ENCODE measurements at places on chromosomes 2 and 18.
A peak's percentile ranks its signal among the peaks of the same experiment; 100 is the strongest.

- DNase-seq, result no peak
These were observed 689.4 kb upstream of the FANCL start for GRCh38 chr2:58930537-58930936.

DNA sequence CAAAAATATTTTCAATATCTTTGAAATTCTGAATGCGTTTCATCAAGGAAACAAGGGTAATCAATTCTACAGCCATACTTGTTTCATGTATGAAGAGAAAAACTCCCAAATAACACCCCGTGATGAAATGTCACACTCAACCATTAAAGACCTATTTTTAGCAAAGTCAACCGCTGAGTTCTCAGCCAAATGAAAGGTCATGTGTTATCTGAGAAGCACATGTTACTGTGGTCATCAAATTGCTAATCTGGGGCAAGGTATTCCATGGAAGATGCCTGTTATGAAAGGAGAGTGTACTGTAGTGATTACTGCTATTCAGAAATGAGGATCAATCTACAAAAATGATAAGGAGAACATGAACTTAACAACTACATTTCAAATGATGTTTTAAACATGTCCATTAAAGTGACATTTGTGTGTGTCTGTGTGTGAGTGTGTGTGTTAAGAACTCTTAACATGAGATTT lies 126.7 kb downstream of the BCL2 start:
- no peak for DNase-seq

GRCh38 chr2:176751314-176752227 lies 461.0 kb upstream of the HNRNPA3 start:
- DNase-seq, result no peak

GRCh38 chr18:63848159-63848558 lies 39.3 kb upstream of the SERPINB2 start:
- no peak for DNase-seq

GRCh38 chr2:156083763-156084493 lies 248.6 kb downstream of the NR4A2 start:
- DNase-seq, result no peak

- DNase-seq, result no peak
These were observed 48.0 kb upstream of the RMND5A start for GRCh38 chr2:86672027-86672545.

DNA sequence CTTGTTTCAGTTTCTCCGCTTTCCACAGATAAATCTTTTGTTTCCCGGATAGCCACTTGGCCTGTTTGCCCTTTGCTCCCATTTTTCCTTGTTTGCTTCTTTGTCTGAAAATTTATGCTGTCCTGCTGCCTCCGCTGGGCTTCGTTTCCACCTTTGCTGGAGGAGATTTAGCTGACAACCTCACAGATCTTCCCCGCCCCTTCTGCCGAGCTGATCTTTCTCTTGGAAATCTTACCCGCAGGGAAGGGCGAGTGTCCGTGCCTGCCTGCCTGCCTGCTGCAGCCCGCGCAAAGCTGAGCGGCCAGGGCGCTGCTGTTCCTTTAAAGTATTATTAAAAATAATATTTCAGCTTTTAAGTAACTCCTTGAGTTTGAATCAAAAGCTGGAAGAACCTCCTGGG lies 1.4 kb upstream of the XRCC5 start:
- no peak for DNase-seq

DNA sequence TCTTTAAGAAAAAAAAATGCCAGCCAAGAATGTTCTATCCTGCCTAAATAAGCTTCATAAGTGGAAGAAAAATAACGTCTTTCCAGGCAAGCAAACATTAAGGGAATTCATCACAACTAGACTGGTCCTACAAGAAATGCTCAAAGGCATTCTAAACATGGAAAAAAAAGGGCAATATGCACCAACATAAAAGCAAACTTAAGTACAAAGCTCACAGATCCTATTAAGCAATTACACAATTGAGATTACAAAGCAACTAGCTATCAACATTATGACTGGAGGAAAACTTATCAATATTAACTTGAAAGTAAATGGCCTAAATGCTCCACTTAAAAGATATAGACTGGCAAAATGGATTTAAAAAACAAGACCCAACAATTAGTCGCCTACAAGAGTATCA lies 240.6 kb upstream of the CTAGE1 start:
- no peak for DNase-seq

DNA sequence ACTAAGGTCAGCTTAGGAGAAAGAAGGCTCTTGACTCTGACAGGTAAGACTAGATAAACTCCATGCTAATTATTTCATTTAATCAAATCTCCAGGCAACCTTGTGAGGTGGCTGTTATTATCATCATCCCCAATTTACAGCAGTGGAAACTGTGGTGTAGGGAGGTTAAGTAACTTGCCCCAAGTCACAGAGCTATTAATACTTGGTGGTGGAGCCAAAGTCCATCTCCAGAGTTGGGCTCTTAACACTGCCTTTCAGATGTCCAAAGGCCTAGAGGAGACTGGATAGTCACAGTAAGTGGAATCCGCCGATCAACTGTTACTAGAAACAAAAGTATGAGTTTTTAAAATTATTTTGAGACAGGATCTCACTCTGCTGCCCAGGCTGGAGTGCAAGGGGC lies 46.6 kb upstream of the SP3 start:
- no peak for DNase-seq

DNA sequence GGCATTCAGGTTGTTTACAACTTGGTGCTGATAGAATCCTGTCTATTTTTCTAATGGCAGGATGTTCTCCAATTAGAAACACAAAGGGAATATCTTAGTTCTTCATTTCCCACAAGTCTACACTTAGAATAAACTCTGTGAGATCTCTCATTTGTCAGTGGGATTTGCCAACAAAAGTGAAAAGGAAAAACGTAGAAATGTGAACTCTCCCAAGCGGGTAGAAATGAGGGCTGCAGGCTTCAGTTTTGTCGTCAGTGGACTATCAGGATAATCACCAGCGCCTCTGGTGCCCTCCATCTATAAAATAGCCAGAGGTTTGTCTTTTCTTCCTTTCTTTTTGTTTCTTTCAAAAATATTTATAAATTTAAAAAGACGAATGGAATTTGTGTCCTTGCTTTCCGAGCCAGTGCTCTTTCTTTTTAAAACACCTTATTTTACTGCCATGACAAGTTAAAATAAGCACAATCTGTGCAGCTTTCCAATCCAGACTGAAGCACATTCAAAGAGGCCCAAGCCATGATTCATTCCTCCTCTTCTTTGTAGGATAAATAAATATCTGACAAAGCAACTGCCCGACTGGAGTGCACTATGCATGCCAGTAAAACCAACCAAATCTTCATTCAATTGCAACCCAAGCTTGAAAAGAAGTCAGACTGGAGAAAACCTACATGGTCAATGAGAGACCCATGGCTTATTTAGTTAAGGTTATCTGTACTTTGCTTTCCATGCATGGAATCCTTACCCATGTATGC lies 185.8 kb downstream of the ANKRD44 start:
- DNase-seq, result no peak

GRCh38 chr2:123720760-123721159 lies 304.3 kb upstream of the CNTNAP5 start:
- DNase-seq, result no peak

- no peak for DNase-seq
These were observed 162.2 kb upstream of the MEIS1 start for GRCh38 chr2:66272751-66273150.

DNA sequence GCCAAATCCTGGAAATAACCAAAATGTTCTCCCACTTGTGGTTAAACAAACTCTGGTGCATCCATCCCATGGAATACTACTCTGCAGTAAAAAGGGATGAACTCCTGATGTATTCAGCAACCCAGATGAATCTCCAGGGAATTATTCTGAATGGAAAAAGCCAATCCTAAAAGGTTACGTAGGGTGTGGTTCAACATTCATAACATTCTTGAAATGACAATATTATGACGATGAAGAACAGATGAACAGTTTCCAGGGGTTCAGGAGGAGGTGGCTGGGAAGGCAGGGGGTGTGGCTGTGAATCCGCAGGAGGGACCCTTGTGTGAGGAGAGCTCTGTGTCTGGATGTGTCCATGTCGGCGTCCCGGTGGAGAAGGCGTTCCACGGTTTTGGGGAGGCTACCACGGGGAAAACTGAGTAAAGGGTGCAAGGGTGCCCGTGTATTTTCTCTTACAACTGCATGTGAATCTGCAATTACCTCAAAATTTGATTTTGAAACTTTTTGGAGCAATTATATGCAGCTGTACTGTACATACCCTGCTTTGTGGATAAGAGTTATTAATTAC lies 47.3 kb downstream of the KCNG2 start:
- DNase-seq, result no peak

DNA sequence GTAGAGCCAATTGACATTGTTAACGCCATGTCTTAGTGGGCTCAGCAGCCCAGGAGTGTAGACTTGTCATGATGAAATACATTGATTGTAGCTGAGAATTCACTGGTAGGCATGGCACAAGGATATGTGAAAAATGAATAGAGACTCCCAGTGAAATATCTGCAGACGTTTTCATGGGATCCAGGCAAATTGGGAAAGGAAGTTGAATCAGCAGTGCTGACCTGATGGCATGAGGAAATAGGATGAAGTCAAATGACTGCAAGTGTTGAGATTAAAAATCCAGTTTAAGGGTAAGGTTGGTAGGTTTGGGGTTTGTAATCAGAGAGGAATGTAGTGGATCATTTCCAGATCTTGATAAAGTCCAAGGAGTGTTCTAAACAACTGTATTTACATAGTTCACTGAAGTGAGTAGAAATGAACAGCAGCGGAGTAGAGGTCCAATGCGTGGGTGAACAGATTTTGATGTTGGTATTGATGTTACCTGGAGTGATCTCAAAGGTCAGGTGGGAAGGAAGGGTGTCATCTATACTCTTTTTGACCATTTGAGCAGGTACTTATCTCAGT lies 24.6 kb downstream of the INSIG2 start:
- DNase-seq, result no peak

GRCh38 chr2:198441901-198442300 lies 637.5 kb downstream of the PLCL1 start:
- no peak for DNase-seq

GRCh38 chr2:28134857-28135256 lies 244.3 kb downstream of the BABAM2 start:
- no peak for DNase-seq

DNA sequence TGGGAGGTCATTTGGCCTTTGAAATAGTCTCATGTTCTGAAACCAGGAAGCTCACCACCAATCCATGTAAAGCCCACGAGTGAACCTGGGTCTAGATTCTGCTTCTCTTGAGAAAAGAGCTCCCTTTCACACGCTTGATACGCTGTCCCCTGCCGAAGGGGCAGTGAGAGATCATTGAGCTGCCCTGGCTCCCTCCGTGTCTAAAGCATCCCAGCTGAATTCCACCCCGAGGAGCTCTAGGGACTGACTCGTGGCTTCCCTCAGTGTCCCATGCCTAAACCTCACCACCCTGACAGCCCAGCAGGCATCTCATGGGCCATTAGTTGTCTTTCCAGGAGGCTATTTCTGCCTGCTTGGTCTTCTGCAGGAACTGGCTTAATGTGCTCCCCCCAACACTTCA lies 68.6 kb downstream of the COL6A3 start:
- DNase-seq, result no peak

DNA sequence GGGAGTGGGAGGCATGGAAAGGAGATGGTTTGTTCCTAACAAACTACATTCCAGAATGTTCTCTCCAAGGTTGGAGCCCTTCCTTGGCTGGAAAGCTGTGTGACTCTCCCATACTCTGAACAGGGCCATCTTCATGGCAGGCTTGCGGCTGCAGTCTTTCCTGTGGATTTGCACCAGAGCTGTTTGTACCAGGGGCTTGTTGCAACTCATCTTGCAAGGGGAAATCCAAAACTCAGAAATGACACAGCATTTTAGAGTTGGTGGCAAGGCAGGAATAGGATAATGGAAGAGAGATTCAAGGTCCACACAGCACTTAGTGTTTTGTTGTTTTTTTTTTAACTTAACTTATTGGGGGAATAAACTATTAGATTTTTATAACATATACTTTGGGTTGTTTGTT lies 73.7 kb upstream of the ZNF516 start:
- no peak for DNase-seq

GRCh38 chr2:174023591-174024523 lies 58.7 kb upstream of the SP3 start:
- DNase-seq, result no peak

DNA sequence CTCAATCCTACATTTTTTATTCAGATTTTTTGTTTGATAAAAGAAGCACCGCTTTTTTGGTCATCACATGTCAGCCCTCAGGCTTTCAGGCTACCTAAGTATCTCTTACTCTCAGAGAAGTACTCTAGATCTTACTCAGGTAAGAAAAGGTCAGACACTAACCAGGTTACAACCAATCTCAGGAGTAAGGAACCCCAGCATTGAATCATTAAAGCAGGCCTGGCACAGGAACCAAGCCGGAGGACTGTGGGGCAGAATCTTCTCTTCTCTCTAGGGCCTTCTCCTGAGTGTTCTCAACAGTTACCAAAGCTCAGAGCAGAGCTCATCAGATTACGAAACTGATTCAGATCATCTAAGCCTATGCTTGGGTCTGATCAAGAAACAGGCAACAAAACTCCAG lies 28.2 kb downstream of the RBMS1 start:
- DNase-seq, result no peak

- no peak for DNase-seq
These were observed 100.4 kb downstream of the GPD2 start for GRCh38 chr2:156536534-156536933.

GRCh38 chr2:95029898-95030341 lies 4.4 kb downstream of the MAL start:
- DNase-seq, result no peak

GRCh38 chr2:165536851-165537499 lies 67.5 kb downstream of the CSRNP3 start:
- DNase-seq, result no peak

- no peak for DNase-seq
These were observed 127.4 kb upstream of the CTDP1 start for GRCh38 chr18:79552140-79552631.

- DNase-seq, result peak; percentile 20
These were observed 268.4 kb downstream of the ATAD2B start for GRCh38 chr2:23658466-23658942.

- no peak for DNase-seq
These were observed 111.0 kb upstream of the RASGRP3 start for GRCh38 chr2:33365264-33365970.

GRCh38 chr2:25044990-25045389 lies 3.1 kb downstream of the EFR3B start:
- no peak for DNase-seq

DNA sequence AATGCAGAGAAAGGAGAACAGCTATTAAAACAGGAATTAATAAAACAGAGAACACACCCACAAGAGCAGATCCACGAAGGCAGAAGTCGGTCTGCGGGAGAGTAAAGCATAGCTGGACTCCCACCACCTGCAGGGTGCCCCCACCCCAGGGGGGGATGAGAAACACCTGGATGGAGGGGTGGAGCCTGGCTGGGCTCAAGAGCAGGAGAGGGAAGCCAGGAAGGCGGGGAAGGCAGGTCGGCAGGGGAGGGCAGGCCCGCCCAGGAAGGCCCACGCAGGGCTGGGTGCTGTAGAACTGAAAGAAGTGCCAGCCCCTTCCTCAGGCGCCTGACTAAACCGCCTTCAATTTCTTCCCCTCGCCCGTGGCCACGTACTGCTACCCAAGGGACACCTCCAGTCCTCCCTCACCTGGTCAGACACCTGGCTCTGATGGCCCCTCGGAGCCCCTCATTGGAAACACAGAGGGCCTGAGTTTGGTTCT lies 175.4 kb downstream of the HDAC4 start:
- no peak for DNase-seq

- no peak for DNase-seq
These were observed 73.3 kb downstream of the KCNG2 start for GRCh38 chr18:79871026-79871390.

- no peak for DNase-seq
These were observed 27.7 kb downstream of the SMAD7 start for GRCh38 chr18:48922801-48923730.

GRCh38 chr2:201470821-201471731 lies 19.5 kb downstream of the STRADB start:
- DNase-seq, result no peak

GRCh38 chr18:74836296-74837139 lies 238.8 kb downstream of the ZNF407 start:
- DNase-seq, result no peak
